NCI-H1105 (cell line): ENCODE measurements at places on chromosomes 4 and X.

- DNase-seq: peak; percentile 8
Observed at GRCh38 chr4:22794732-22795131, 102.0 kb downstream of the GBA3 start.

GRCh38 chr4:13212936-13213335, 271.2 kb downstream of the RAB28 start:
- DNase-seq: no peak

GRCh38 chr4:159429693-159430035, 326.8 kb downstream of the RAPGEF2 start:
- no peak for DNase-seq

DNA sequence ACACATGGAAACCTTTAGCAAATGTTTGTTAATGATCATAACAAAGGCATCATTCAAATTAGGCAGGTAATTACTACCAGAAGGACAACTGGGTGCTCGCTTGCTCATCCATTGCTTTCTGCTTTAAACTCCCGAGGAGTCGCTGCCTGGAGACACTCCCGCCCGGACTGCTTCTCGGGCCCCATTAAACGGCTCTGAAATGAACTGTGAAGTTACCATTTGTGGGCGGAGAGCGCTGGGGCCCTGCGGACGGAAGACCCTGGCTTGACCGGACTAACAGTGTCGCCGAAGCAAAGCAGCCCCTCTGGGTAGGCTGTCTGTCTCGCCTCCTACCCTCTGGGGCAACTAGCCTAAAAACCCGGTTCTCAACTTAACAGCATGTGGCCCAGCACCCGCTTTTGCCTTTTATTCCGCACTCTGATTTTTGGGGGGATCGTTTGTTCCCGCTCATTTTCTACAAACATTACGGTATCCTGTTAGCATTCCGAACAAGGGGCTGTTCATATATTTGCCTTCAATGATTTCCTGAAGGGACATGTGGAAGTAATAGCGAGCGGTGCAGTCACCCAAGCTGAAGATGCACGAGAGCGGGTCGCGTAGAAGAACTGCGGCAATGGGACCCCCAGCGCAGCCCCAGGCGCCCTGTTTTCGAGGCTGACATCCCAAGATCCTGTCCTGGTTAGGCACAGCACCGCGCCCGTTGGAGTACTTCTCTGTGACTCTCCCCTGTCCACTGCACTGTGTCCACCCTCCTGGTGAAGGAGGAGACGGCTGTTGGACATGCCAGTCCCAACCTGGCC, 1.6 kb upstream of the PDGFRA start:
- DNase-seq: no peak

DNA sequence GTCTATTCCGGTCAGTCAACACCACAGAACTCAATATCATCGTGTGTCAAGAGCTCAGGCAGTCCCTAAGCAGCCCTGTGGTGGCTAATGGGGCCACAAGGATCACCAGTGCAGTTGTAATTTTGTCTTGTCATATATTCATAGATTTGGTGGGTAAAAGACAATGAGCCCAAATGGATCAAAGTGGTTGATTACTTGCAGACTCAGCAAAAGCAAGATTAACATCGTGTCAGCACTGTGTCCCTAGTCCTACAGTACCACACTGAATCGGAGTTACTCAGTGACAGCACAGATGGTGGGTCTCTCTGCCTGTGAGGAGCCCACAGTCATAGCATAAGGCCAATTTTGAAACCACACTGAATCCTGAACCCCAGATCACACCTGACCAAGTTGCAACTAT, 8.7 kb downstream of the XAGE5 start:
- DNase-seq: no peak

GRCh38 chr4:147328756-147329446, 152.0 kb upstream of the EDNRA start:
- DNase-seq: no peak

GRCh38 chrX:136209016-136209738, 42.0 kb downstream of the MAP7D3 start:
- DNase-seq: no peak

DNA sequence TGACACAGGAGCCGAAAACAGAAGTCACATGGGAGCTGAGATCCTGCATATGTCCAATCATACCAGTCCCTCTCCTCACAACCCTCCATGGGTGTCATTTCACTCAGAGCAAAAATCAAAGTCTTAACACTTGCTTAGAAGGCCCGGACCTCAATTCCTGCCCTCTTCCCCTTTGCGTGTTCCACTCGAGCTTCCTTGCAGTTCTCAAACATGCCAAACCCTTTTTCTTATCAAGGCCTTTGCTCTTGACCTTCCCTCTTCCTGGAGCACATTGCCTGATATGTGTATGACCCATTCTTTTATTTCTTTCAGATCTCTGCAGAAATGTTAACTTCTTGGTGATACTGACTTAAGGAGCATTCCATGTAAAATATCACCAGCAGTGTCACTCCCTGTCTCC, 87.0 kb upstream of the USP38 start:
- DNase-seq: no peak
